ENCODE measurements at places on chromosomes 7 and 10.

DNA sequence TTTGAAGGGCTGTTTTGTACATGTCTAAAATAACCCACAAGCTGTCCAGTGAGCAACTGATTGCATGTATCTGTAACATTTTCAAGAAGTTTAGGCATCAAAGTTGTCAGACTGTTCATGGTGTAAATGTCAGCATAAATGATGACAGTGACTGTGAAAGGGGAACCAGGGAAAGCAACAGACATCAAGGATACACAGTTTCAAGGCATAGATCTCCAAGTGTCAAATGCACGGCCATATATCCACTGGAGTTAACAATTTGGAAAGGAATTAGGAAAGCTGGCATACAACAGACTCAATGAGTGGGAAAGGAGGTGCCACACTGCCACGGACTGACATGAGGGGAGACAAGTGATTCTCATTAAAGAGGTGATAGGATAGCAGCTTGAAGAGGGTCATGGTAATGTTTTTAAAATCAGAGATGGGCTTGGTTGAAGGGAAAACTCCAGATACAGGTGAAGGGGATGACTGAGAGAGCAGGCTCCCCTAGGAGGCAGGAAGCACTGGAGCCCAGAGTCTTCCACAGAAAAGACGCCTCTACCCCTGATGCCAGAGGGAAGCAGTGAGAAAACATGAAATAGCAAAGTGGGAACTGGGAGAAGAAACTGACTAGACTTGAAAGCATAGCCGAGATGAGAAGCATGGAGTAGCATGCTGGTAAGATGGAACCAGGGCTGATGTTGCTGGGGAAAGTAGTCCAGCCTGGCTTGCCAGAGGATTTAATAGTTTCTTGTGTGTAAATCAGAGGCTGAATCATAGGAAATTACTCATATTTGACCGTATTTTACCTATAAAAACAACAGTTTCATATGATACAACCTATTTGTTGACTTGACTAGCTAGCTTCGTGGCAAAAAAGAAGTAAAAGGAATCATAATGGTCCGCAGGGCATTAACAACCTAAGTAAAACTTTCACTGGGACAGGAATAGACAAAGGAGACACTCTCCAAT is 18.6 kb downstream of the NSMCE4A start:
- no peak for DNase-seq

- DNase-seq: no peak
These were observed 161.5 kb downstream of the CREB5 start for GRCh38 chr7:28573651-28574301.

- DNase-seq: no peak
These were observed 61.4 kb downstream of the ST7 start for GRCh38 chr7:117014673-117015133.

- DNase-seq: no peak
These were observed 75.5 kb downstream of the HIPK2 start for GRCh38 chr7:139702313-139702731.

GRCh38 chr10:31179091-31179680 is 139.8 kb upstream of the ZEB1 start:
- DNase-seq: no peak

DNA sequence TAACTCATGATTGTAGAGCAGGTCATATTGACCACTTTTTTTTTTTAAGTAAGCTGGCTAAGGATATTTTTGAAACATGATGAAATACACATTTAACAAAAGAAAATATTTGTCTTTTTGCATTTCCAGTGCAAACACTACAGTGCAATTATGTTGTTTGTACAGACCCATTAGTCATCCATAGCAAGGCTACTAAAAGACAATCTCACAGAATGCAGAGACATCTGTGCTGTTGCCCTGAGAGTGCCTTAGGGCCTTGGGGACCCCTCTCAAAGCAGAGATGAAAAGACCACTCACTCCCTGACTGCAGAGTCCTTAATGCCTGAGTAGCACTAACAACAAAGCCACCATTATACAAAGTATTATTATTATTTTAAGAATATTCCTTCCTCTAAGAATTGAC is 104.5 kb downstream of the NRCAM start:
- DNase-seq: no peak

DNA sequence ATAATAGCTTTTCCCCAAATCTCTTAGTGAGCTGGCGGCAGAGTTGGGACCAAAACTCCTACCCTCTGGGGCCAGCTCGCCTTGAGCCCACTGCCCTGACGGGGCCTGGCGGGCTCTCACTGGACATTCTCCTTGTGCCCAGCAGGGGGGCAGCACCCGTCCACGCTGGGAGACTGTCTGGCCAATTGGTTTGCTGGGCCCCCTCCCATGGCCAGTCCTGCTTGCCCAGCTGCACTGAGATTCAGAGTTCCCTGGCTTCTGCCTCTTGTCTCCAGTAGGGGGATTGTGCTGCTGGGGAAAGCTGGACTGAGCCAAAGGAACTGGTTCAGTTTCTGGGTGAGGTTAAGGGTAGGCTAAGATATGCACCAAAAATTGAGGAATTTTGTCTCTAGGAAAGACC is 59.8 kb downstream of the RAMP3 start:
- DNase-seq: peak; percentile 71

- no peak for DNase-seq
These were observed 89.4 kb downstream of the FAS start for GRCh38 chr10:89079961-89080360.

DNA sequence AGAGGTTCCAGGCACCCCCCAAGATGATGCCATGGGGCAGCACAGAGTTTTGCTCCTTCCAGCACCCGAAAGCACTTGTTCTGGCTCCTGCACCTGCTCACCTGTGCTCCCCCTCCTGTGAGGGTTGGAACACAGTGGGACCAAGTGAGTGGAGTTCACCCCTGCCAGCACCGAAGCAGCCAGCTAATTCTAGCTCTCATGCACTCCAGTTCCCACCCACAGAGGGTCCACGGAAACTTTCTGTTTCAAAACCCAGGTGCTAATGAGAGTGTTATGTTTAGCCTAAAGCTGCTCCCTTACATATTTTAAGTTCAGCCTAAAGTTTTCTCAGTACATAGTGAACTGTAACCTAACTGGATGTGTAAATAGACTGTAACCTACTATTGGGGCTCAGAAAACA is 42.6 kb upstream of the SLC35G1 start:
- DNase-seq: no peak

GRCh38 chr10:86319676-86320075 is 46.9 kb downstream of the GRID1 start:
- DNase-seq: peak; percentile 8

DNA sequence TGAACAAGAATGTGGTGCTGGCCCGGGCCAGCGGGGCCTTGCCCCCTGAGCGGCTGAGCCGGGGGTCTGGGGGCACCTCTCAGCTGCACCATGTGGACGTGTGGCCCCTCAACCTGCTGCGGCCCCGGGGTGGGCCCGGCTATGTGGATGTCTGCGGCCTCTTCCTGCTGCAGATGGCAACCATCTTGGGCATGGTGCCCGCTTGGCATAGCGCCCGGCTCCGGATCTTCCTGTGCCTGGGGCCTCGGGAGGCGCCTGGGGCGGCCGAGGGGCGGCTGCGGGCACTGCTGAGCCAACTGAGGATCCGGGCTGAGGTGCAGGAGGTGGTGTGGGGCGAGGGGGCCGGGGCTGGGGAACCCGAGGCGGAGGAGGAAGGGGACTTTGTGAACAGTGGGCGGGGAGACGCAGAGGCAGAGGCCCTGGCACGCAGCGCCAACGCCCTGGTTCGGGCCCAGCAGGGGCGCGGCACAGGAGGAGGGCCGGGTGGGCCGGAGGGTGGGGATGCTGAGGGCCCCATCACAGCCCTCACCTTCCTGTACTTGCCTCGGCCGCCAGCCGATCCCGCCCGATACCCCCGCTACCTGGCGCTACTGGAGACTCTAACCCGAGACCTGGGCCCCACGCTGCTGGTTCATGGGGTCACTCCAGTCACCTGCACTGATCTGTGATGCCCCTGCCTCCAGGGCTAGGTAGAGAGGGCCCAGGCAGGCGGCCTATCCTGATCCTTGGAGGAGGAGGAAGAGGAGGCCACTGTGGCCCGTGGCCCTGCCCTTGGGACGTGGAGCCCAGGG is 1.1 kb upstream of the TRIP6 start:
- DNase-seq: no peak

DNA sequence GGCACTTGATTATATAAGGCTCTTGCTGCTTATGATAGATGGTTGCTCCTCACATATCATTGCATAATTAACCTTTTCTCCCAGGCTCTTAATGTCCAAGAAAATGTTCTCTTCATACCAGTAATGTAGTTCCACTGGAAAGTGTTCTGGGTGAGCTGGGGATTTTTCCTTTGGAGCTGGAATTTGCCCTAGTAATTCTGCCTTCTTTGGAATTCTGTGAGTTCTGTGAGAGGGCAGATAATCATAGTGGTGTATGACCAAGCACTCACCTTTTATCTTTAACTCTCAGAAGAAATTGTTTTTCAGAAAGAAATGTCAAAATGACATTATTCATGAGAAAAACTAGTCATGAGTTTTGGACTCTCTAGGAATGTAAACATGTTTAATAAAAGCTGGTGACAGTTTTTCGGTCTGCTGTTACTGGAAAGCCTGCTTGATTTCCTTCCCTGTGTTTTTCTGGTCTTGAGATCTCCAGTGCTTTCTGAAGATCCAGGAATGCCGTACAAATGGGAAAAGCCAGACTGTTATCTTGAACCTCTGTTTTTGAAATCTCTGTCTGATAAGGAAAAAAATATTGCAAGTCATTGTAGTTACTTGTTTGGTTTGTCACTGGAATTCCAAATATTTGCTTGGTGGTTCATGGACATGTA is 148.3 kb upstream of the PRPS1L1 start:
- no peak for DNase-seq

- DNase-seq: no peak
These were observed 46.5 kb downstream of the AMPH start for GRCh38 chr7:38584443-38585210.

DNA sequence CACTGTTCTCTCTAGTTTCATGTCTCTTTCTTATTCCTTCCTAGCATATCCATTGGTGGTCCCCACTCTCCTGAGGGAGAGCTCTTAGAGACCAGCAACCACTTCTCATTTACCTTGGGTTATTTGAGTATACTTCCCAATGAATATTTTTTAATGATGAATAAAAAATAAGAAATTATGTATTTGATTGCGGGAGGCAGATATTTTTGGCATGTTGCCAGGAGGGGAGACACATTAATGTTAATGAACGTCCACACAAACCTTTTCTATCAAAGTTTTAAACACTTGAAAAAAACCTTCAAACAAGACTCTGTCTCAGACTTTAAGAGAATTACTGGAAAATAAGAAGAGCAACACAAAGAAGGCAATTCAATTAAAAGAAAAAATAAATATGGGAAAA is 260.6 kb upstream of the MAGI2 start:
- DNase-seq: no peak

- DNase-seq: no peak
These were observed 266.7 kb upstream of the PLXDC2 start for GRCh38 chr10:19549503-19549902.

- no peak for DNase-seq
These were observed 3.2 kb downstream of the MAFK start for GRCh38 chr7:1533547-1534329.

- peak; percentile 85 for DNase-seq
These were observed 53.8 kb upstream of the LRRC4 start for GRCh38 chr7:128084896-128085608.

GRCh38 chr10:117457071-117457810 is 82.0 kb upstream of the PDZD8 start:
- DNase-seq: no peak

- no peak for DNase-seq
These were observed 82.5 kb downstream of the OAT start for GRCh38 chr10:124336186-124336585.

GRCh38 chr10:78974617-78975317 is 94.0 kb upstream of the ZMIZ1 start:
- peak; percentile 78 for DNase-seq

DNA sequence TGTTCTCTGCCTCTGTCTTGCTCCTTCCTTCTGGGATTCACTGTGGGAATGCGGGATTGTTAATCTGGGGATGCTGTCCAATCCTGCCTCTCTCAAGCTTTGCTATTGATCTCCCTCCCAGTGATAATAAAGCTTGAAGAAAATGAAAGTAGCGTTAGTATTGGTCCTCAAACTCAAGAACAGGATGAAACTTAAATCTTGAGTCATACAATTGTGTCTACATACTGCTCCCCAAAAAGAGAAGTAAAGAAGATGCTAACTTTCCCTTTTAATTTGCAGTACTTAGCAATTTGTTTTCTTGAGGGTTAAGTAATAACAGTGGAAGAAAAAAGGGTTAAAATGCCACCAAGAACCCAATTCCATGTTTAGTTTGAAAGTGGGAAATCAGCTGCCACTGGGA is 13.6 kb downstream of the CFTR start:
- DNase-seq: no peak

GRCh38 chr10:103445767-103446567 is 6.2 kb downstream of the CALHM2 start:
- DNase-seq: no peak

DNA sequence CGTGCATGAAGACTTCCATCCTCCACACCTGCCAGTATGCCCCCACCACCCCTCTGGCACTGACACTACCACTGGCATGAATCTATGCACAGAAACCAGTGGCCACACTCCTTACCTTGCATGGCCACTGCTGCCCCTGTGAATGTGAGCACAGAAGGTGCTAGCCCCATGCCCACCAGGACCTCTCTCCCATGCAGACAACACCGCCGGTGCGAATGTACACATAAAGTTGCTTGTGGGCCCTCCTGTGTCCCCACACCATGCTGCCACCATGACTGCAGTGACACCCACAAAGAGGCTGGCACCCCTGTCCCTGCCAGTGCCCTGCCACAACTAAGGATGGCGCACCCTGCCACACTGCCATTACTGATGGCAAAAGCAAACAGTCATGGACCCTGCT is 289.5 kb upstream of the KCND2 start:
- DNase-seq: no peak

GRCh38 chr10:128864554-128865295 is 602.3 kb upstream of the MGMT start:
- no peak for DNase-seq

DNA sequence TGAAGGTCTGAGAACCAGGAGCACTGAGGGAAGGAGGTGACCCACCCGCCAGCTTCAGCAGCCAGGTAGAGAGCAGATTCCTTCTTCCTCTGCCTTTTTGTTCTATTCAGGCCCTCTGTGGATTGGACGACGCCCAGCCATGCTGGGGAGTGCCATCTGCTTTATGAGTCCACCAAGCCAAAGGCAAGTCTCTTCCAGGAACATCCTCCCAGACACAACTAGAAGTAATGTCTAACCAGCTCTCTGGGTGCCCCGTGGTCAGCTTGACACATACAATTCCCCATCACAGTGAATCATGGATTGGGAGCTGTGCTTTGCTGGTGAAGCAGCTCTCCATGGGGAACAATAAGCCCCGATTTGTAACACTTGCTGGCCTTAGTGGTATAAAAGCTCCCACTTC is 125.2 kb downstream of the CCDC3 start:
- DNase-seq: no peak
